ENCODE measurements at places on chromosomes 7 and 10.
A peak's percentile ranks its signal among the peaks of the same experiment; 100 is the strongest.

- no peak for DNase-seq
These were observed 125.9 kb upstream of the LYZL2 start for GRCh38 chr10:30755441-30755953.

GRCh38 chr10:23173214-23174073 is 18.7 kb upstream of the PTF1A start:
- DNase-seq = no peak

DNA sequence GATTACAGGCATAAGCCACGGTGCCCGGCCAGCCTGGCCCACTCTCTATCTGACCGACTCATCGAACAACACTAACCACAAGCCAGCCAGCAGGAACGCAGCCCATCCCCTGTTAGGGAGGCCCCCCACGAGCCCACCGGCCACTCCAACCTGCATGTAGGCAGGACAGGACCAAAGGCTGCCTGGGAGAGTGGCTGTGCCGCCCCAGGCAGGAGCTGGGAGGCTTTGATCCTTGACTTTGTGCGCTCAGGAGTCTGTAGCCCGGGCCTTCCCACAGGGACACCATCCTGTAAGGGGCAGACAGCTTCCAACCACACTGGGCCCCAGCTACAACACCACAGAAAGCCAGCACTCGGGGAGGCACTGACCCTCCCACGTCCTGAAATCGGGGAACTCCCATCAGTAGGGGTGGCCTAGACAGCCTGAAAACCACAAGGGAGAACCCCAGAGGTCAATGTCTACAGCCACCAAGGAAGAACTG is 29.4 kb downstream of the GRID1 start:
- no peak for DNase-seq

- no peak for DNase-seq
These were observed 100.9 kb downstream of the PHTF2 start for GRCh38 chr7:77899516-77899915.

- DNase-seq = no peak
These were observed 30.1 kb downstream of the C10orf90 start for GRCh38 chr10:126640401-126640800.

- DNase-seq = no peak
These were observed 520 bp downstream of the NPC1L1 start for GRCh38 chr7:44540592-44541027.

DNA sequence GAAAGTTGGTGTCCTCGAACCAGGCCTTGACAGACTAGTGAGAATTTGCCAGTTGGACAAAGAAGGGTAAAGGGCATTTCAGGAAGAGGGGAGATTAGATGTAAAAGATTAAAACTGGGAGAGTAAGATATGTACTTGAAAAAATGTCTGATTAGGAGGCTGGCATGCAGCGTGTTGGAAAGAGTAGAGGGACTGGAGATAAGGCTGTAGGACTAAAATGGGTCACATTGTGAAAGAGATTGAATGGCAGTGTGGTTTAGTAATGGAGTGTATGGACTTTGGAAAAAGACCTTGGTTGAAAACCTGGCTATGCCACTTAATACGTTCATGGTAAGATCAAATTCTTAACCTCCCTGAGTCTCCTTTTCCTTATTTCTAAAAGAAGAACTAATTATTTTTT is 14.1 kb downstream of the CREM start:
- DNase-seq = no peak

- DNase-seq = no peak
These were observed 92.4 kb upstream of the SGCE start for GRCh38 chr7:94748376-94748775.

GRCh38 chr10:127142136-127142535 is 54.3 kb downstream of the INSYN2A start:
- no peak for DNase-seq

DNA sequence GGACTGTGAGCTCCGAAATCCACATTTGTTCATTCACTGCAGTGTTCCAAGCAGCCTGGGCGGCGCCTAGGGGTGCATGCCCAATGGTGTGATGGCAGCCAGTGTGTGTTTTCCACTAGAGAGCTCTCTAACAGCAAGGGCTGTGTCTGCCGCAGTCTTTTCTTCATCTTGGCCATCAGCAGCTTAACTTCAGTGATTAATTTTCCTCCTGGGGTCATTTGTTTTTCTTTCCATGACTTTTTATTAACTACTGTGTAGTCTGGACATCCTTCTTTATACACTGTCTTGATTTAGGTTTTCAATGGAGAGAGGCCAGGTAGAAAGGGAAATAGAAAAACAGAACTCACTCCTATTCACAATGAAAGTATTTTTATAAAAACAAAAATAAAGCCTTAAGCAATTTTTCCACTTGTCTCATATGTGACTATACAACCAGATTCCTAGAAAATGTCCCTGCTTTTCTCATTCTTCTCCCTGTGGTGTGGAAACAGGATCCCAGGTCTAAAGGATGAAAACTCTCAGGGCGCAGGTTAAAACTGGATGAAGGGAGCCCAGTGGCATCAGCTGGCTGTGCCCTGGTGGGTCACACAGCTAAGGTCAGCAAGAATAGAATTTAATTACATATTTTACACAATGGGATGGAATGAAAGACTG is 176.8 kb downstream of the PKD1L1 start:
- DNase-seq = peak; percentile 24

GRCh38 chr10:97508342-97508741 is 9.6 kb downstream of the UBTD1 start:
- DNase-seq = no peak

- no peak for DNase-seq
These were observed 451.2 kb downstream of the PLXNA4 start for GRCh38 chr7:132125096-132125495.

- DNase-seq = no peak
These were observed 23.4 kb upstream of the PSMG3 start for GRCh38 chr7:1593091-1593866.

GRCh38 chr7:305410-306151 is 15.6 kb downstream of the FOXL3 start:
- DNase-seq = no peak

DNA sequence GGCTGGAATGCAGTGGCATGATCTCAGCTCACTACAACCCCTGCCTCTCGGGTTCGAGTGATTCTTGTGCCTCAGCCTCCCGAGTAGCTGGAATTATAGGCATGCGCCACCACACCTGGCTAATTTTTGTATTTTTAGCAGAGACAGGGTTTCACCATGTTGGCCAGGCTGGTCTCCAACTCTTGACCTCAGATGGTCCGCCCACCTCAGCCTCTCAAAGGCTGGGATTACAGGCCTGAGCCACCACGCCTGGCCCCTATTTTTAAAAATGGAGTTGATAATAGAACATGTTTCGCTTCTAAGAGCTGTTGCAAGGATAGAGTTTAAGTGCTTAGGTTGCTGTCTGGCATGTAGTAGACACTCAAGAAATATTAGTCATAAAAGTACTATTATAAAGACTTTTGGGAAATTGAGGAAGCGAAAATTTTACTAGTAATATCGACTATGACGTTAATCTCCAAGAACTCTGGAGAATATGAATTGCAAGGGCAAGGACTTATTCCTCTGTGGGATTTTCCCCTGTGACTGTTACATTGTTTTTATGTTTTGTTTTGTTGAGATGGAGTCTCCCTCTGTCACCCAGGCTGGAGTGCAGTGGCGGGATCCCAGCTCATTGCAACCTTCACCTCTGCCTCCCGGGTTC is 7.9 kb downstream of the GTF2I start:
- no peak for DNase-seq

- no peak for DNase-seq
These were observed 1.2 kb downstream of the FLNC start for GRCh38 chr7:128831178-128831993.
